H7 (cell line): ENCODE measurements at places on chromosomes 13 and 19.

GRCh38 chr13:66036024-66036614 lies 1194.0 kb downstream of the PCDH9 start:
- no peak for DNase-seq

GRCh38 chr19:5261156-5261890 lies 79.3 kb downstream of the PTPRS start:
- DNase-seq = no peak

GRCh38 chr13:47081246-47081645 lies 184.4 kb upstream of the HTR2A start:
- no peak for DNase-seq

GRCh38 chr13:106795847-106796246 lies 227.9 kb upstream of the ARGLU1 start:
- DNase-seq = no peak

GRCh38 chr13:36848199-36848982 lies 29.4 kb downstream of the RFXAP start:
- peak; percentile 21 for DNase-seq

- no peak for DNase-seq
Measured at GRCh38 chr19:16797876-16798275, 31.3 kb upstream of the SIN3B start.

GRCh38 chr13:100534147-100534843 lies 54.3 kb downstream of the GGACT start:
- DNase-seq = no peak

DNA sequence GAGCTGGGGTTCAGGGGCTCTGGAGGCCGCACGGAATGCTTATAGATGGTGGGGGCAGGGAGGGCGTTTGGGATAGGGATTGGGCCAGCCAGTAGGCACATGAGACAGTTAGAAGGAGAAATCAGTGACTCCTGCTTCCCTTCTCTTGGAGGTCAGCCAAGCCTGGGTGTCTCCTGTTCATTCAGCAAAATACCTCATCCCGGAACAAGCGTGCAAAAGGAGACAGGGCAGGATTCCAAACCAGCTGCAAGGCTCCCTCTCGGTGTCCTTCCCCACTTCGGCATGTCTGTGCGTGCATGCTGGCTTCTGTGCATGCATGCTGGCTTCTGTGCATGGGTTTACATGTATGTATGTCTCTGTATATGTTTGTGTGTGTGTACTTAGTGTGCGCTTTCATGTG lies 37.3 kb upstream of the PEPD start:
- no peak for DNase-seq

GRCh38 chr13:69109891-69110525 lies 997.6 kb upstream of the ATXN8OS start:
- no peak for DNase-seq

DNA sequence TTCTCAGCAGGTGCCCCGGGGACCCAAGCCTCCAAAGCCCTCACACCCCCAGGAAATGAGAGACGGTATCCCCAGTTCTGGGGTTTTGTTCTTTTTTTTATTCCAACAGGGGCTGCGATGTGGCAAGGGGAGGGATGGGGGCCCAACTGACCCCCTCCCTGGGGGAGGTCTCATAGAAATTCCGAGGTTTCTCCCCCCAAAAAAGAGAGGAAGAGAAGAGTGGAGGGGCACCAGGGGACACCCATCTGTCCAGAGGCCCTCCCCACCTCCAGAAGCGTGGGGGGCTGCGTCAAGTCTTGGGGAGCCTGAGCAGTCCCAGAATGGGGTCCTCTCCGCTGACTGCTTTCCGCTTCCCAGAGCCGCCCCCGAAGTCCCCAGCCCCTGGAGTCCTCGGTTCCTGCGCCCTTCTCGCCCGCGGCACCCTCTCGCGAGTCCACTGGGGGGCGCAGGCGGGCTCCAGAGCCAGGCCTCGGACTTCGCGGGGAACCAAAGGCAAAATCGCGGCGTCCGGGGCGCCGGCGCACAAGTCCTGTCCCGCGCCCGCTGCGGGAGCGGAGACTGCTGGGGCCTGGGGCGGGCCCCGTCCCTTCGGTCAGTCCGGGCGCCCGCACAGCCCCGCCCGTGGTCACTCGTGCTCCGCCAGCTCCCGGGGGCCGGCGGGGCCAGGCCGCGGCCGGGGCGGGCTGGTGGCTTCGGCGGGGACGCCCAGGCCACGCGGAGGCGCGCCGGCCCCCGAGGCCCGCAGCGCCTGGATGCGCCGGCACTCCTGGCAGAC lies 4.4 kb upstream of the ATP1A3 start:
- peak; percentile 95 for DNase-seq

DNA sequence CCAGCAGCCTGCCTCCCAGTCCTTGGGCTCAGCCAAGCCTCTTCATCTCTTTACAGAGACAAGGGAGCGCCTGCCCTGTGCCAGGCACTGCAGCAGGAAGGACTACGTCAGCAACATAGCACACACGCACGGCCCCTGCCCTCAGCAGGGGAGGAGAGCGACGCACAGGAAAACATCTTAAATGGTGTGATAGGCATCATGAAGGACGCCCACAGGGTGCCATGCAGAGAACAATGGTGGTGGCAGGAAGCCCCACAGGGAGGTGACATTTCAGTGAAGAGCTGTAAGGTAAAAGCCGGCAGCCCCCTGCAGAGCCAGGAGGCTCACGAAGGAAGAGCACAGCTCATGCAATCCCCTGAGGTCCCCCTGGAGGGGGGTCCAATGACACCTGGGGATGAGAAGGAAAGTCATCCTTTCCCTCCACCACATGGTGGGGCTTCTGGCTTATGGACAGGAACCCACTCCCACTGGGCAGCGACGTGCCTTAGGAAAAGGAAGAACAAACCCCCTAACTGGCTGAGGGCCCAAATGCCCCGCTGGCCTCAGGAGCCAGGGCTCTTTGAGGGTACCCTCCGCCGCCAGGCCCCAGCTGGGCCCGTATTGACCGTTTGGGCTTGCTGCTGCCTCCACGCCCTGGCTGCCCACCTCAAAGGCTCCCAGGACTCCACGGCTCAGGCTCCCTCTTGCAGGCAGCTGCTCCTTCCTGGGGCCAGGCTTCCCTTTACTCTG lies 37.3 kb upstream of the C13orf42 start:
- DNase-seq = peak; percentile 71

DNA sequence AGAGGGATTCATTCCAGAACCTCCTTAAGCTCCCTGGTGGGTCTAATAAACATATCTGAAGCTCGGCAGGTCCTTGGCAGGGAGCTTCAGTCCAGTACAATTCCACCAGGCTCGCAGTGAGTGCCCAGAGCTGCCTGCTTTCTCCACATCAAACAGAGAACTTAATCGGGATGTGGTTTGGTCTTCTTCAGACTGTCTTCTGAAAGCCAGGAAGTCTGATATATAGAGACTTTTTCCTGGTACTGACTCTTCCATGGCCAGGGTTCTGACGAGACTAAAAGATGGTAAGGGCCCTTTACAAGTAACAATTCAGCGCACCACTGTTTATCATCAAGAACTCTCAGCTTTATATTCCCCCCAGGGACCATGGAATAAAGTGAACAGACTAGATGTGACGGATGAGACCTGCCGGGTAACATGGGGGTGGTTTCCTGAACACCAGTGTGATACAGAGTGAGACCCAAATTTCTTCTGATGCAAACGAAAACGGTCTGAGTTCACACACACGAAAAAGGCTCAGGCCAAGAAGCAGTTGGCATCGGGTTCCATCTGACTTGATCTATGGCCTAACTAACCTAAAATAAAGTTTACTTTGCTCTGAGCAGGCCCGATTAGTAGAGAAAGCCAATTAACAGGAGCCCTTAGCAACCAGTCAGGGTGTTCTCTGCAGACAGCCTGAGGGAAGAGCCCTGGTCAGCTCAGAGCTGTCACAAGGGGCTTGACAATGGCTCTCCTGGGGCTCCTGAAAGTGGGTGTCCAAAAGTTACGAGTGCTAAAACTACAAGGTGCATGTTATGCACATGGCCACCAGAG lies 29.0 kb downstream of the RANBP3 start:
- no peak for DNase-seq

DNA sequence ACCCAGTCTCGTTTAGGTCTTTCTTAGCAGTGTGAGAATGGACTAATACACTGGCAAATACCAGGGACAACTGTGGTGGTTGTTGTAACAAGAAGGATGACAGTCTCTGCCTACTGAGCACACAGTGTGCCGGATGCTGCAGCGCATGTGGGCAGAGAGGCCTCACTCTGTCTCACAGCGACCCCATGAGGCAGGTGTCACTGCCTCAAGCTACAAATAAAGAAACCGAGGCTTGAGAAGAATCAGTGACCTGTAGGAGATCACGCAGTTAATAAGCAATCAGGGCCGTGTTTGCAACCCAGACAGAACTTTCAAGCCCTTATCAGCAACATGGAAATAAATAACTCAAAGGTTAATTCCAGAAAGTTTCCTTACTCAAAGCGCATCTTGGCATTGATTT lies 40.5 kb upstream of the GAS6 start:
- DNase-seq = peak; percentile 80

GRCh38 chr19:15448778-15449619 lies 757 bp downstream of the WIZ start:
- DNase-seq = peak; percentile 90

- DNase-seq = peak; percentile 40
Measured at GRCh38 chr13:99426426-99426825, 74.8 kb upstream of the TM9SF2 start.

- no peak for DNase-seq
Measured at GRCh38 chr13:75879656-75880055, 243.5 kb downstream of the LMO7 start.

- peak; percentile 43 for DNase-seq
Measured at GRCh38 chr19:12052091-12052496, 667 bp downstream of the ZNF878 start.

DNA sequence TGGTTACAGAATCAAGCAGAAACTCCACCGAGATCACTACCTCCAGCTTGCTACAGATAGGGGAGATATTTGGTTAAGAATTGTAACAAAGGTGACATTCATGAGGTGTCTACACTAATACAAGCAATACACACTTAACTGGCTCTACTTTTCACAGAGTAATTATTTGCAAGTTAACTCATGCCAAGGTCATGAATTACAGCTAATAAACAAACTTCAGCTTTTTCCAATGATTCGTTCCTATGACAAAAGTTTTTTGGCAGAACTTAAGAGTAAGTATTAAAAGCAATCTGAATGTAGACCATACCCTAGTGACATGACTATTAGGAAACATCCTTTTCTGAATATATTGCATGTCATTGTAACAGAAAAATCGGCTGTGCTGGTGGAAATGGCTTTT lies 72.1 kb downstream of the LHFPL6 start:
- no peak for DNase-seq

GRCh38 chr13:65236841-65237418 lies 1993.2 kb downstream of the PCDH9 start:
- no peak for DNase-seq

DNA sequence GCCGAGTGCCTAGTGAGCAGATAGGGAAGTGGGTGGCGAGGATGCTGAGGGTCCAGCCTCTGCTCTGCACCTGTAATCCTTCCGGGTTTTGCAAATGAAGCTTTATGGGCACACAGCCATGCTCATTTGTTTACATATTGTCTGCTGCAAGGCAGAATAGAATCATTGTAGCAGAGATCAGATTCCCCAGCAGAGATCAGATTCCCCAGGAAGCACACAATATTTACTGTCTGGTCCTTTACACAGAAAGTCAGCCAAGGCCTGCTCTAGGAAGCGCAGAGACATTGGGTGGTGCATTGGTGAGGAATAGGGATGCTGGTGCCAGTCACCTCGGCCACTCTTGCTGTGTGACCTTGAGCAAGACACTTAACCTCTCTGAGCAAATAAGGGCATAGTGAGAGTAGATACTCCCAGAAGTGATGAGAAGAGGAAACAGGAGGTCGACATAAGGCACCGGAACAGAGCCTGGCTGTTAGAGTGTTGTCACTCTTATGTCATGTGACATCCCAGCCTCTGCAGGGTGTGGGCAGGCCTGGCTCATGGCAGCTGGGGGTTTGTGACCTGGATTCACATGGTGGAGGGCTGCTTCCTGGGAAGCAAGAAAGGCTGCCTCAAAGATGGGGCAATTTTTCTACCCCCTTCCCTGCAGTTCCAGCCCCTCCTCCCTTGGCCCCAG lies 25.6 kb downstream of the CARM1 start:
- DNase-seq = no peak

DNA sequence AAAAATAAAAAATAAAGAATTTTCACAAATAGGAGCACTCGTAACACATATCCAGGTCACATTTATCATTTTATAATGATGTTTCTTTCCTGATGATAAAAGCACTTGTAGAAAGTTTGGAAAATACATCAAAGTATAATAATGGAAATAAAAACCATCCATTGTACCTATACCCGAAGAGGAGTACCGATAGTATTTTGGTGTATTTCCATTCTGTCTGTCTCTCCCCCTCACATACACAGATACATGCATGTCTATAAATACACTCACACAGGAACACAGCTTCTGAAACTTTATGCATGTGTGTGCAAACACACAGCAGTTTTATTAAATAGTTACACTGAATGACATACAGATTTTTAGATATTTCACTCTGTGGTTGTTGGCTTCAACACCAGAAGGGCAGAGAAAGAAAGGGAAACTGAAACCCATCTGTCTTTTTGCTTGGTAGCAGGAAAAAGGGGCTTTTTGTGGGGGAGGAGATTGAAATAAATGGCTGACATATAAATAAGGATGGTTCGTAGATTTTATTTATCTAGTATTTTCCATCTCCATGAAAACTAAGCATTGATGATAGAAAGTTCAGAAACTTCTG lies 114.8 kb downstream of the LRCH1 start:
- DNase-seq = no peak

- no peak for DNase-seq
Measured at GRCh38 chr13:21639561-21639960, 31.3 kb upstream of the FGF9 start.

GRCh38 chr13:43057653-43058317 lies 34.4 kb downstream of the DNAJC15 start:
- DNase-seq = no peak

DNA sequence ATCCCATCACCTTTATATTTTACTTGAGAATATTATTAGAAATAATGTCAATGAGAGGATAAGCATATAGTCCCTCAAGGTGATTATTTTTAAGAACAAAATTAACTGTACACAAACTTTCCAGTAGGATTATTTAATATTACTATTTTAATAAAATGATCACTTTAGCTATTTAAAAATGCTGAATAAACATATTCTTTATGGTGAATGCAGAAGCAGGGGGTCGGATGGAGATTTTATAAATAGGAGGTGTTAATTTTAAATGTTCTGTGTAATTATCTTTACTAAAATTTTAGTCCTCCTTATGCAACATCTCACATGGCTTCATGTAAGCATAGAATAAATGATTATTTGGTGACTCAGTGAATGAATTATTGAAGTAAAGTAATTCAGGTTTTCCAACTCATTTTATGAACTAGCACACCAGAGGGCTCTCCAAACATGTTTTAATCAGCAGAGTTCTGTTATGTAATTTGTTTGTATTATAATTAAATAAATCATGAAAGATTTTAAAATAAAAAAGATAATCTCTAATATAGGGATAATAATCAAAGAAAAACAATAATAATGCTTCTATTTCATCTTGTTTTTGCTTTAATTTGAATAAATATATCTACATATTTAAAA lies 1635.2 kb downstream of the EFNB2 start:
- no peak for DNase-seq

GRCh38 chr19:16945762-16946465 lies 57.1 kb downstream of the F2RL3 start:
- no peak for DNase-seq

DNA sequence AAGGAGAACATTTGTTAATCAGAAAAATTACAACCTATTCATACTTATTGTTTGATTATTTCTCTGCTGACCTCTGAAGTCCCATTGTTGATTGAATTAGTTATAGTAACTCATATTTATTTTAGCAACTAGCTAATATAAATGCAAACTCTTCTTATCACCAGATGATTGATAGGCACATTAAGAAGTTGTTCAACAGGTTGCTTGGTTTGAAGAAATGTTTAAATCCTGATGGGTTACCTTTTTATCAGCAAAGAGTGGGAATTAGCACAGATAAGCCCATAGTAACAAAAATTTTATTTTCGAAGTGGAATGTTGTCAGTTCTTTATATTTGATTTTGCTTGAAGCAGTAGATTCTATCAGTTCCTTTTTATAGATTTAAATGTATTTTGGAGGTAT lies 44.4 kb downstream of the KLF5 start:
- DNase-seq = no peak
